ENCODE measurements at places on chromosomes 6 and 20.

GRCh38 chr6:162343936-162344645 is 383.5 kb downstream of the PRKN start:
- DNase-seq, result no peak

DNA sequence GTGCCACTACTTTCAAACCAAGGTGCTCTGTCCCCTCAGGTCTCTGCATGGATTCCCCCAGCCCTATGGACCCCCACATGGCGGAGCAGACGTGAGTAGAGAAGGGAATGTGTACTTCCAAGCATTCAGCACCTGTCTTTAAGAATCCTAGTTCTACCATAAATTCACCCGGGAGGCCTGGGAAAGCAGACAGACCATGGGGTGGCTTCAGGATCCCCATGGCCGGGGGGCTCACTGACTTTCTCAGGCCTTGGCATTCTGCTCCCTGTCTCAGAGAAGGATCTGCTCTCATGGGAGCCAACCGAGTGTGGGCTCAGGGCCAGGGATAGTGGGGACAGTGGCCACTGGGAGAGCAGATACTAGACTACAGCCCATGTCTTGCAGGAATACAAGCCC is 2.3 kb downstream of the CDC25B start:
- no peak for DNase-seq

DNA sequence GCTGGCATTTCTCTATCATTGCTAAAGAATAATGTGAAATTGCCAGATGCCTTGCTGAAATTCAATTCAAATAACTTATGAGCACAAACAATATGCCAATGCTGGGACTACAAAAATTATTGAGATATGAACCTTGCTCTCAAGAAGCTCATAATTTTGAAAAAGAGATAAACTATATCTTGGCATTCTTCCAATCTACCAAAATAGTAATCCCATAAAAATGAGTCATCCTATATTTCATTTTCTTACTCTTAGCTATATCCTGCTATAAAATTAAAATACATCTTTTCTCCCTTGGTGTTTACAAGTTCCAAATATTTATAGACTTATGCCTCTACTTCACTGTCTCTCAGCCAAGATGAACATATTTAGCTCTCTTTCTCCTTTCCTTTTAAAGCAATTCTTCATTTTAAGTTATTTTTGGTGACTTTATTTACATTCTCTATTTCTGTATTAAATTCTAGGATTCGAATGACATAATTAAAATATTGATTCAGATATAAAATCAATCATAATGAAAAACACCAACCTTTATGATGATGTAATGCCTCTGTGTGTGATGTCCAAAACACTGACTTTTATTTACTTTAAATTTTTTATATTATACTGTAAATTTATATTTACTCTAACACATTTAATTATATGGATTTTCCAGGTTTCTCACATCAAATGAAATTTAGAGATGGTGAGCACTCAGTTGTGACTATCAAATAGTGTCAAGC is 152.6 kb downstream of the CDK19 start:
- DNase-seq, result no peak

DNA sequence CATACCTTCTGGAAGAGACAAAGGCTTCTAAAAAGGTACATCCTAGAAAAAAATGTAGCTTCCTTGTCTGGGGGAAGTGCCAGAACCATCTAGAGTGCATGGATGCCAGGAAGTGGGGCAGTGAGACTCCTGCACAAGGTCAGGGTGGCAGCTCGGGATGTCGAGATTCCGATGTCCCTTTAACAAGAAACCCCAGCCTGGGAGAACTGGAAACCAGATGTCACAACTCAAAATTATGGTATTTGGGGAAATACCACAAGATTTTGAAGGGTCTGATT is 168.4 kb downstream of the ZDHHC14 start:
- DNase-seq, result no peak

DNA sequence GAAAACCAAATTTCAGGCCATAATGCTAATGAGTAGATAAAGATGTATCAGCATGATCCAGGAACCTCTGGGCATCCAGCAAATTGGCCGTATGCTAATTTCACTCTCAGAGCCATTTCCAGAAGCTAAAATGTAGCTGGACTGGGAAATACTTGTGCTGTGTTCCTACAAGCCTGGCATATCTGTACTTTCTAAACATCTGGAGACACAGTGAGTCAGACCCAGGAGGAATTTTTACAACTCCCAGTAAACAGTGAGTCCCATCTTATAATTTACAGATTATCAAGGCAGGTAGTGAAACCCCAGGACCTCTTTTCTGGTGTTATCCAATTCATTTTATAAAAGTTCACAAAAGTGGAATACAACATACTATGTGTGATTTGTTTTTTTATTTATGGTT is 683.0 kb upstream of the ADGRB3 start:
- DNase-seq, result no peak

GRCh38 chr20:46359233-46359751 is 47.1 kb downstream of the ELMO2 start:
- DNase-seq, result no peak

DNA sequence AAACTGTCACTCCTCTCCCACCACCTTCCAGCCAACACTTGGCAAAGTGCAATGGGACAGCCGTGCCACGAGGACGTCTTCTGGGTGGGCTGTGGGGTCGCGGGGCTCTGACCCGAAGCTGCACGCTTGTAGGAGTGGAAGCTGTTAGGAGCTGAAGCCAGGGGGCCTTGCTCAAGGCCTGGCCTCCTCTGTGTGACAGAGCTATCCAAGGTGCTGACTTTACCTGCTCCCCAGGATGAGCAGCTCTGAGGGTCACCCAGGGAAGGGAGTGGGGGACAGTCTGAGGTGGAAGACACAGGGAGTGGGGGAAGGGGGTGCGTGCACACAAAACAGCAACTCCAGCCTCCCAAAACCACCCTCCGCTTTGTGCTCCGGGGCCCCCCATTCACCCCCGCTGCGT is 17.5 kb upstream of the CHRNA4 start:
- no peak for DNase-seq

- DNase-seq, result no peak
Measured at GRCh38 chr6:44829836-44830235, 442.3 kb downstream of the CDC5L start.

GRCh38 chr20:49288250-49288751 is 10.4 kb upstream of the ZNFX1 start:
- DNase-seq, result no peak

DNA sequence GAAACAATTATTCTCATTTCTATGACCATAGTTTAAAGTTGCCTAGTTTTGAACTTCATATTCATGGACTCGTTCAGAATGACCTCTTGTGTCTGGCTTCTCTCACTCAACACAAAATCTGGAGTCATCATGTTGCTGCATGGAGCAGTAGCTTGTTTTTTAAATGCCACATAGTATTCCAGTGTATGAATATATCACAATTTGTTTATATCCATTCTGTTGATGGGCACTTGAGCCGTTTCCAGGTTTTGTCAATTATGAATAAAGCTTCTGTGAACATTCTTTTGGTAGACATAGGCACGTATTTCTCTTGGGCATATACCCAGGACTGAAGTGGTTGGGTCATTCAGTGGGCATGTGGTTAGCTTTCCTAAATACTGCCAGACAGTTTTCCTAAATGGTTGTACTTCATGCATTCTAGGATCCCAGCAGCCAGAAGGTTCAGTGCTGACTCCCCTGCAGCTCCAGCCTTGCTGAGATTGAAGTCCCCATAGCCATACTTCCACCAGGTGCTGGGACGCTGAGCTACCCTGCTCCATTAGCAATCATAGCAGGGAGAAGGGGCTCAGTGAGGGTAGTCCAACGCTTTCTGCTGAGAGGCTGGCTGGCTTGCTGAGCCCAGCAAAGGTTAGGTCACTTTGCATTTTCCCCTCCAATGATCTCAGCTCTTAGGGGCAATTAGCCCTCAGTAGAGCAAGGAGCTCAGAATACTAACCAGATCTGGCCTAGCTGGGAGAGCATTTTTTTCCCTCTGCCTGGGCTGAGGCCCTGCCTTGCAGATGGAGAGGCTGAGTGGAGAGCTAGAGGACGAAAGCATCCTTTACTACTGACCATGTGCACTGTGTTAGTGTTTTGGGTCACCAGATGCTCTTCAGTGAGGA is 35.7 kb upstream of the CTNNBL1 start:
- DNase-seq, result no peak

- DNase-seq, result no peak
Measured at GRCh38 chr6:125444006-125444923, 142.5 kb upstream of the HDDC2 start.

GRCh38 chr6:156804402-156804801 is 27.2 kb downstream of the ARID1B start:
- no peak for DNase-seq

DNA sequence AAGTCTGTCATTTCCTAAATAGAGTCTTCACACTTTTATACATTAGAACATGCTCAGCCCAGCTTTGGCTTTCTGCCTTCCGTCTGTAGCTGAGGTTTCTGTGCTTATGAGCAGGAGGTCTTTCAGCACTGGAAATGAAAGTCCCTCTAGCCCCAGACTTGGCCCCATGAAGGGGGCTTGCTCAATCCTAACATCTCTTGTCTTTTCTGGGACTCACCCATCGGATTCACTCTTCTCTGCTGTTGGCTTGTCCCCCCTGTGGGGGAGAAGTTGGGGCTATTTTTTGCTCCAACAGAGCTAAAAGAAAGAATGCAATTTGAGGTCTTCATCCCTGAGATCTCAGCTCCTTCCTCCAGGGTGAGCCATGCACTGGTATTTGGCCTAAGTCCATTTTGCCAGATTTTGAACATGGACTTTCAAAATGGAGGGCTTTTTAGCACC is 177.7 kb downstream of the MRPL14 start:
- no peak for DNase-seq

GRCh38 chr20:58828136-58828535 is 22.6 kb downstream of the GNAS-AS1 start:
- no peak for DNase-seq

GRCh38 chr6:98579079-98579478 is 255.3 kb upstream of the POU3F2 start:
- no peak for DNase-seq

GRCh38 chr20:60261333-60261732 is 303.1 kb downstream of the CDH26 start:
- no peak for DNase-seq

GRCh38 chr6:22682979-22683378 is 113.6 kb downstream of the HDGFL1 start:
- DNase-seq, result no peak

DNA sequence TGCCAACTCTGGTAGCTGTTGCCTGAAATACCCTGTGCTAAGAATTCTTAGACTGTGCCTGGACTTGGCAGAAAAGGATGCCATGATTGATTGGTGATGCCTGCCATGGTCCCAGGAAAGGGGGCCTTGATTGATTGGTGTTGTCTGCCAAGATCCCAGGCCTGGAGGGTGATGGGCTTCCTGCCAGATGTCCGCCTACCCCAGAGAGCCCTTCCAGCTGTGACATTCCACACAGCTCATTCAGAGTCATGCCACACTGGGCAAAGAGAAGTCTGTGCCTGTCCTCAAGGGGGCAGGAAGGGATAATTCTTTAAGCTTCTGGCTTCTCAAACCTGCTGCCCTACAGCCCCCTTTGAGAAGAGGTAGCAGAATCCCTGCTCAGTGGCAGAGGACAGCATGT is 24.6 kb downstream of the RIMS4 start:
- no peak for DNase-seq

- DNase-seq, result no peak
Measured at GRCh38 chr6:140414966-140415620, 1040.6 kb upstream of the CITED2 start.

DNA sequence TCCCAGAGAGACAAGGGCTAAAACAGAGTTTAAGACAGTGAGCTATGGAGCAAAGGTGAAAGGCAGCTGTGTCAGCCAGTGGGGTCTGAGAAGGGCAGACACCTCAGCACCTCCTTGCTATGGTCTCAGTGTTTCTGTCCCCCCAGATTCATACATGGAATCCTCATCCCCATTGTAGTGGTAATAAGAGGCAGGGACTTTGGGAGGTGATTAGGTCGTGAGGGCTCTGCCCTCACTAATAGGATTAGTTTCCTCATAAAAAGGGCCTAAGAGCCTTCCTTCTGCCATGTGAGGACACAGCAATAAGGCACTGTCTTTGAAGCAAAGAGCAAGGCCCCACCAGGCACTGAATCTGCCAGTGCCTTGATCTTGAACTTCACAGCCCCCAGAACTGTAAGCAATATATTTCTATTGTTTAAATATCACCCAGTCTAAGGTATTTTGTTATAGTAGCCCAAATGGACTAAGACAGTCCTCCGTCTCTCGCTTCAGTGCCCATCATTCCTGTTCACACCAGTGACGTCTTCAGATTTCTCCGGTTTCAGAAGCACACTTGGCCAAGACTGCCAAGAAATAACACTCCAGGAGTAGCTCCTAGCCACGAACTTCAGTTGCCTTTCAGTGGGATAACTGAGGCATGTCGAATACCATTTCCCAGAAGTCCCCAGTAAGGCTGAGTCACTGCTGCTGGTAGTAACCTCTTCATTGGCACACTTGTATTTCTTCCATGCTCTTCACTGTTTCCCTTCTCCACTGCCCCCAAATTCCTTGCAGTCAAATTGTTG is 32.8 kb downstream of the SLC13A3 start:
- no peak for DNase-seq

GRCh38 chr20:7744411-7744810 is 195.8 kb downstream of the HAO1 start:
- no peak for DNase-seq

DNA sequence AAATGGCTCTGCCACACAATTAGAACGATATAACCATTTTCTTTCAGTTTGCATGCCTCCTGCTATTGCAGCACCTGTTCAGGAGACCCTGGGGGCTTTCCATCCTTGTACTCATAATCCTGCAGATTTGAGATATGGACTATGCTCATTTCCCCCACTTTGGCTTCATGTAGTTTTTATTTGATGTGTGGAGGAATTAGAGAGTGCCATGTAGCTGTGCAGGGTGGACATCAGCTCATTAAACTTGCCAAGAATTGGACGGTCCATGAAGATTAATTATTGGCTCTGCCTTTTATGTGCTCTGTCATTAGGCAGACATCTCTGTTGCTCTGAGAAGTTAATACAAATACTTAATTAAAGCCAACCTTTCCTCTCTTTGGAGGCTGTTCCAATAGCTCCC is 66.2 kb upstream of the CD83 start:
- DNase-seq, result no peak

DNA sequence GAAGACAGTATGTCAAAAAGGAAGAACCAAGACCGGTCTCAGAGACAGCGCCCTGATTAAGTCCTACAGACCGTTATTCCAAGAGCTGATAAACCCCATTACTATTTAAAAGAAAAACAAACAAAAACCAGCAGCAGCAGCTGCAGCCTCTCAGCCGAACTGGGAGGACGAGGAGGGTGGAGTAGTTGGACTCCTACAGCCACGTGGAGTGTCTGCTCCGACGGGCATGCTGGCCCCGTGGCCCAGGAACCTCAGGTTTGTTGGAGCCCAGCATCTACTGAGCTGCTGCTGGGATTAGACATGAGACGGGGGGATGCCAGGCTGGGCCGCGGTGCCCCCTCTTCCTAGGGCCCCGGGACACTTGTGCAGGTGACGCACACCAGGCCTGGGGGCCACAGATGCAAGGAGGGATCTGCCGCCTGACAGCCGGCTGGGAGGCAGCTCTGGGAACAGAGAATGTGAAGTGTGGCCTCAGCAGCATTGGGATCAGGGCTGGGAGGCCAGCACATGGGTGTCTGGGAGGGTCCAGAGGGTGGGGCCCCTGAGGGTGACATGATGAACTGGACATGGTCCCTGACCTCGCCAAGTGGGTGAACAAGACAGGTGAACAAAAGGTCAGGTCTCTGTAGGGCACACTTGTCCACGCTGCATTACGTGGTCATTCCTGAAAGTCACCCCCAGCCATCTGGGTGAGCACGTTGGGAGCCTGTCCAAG is 2.9 kb upstream of the ZBTB46 start:
- DNase-seq, result no peak

Measured in cortex of kidney (tissue), 1 donor.